ENCODE measurements at places on chromosomes 13 and 19.
A peak's percentile ranks its signal among the peaks of the same experiment; 100 is the strongest.

DNA sequence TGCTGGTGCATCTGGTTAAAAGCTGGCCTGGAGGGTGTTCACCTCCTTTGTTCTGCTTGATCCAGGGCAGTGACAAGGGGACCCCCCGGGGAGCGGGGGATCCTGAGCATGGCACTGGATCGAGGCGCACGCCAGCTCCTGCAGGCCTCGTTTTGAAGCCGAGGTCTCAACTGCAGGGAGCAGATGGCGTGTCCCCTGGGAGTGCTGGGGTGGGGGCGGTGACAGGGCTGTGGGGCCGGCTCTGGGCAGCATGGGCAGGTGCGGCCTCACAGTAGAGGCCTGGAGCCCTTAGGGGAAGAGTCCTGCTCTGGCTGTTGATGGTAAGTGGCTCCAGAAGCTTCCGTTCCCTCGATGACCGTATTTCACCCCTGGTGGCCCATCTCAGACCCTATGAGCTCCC, 51.8 kb downstream of the CRTC1 start:
- no peak for DNase-seq

GRCh38 chr19:42683917-42684513, 56.3 kb downstream of the PSG3 start:
- DNase-seq: no peak

DNA sequence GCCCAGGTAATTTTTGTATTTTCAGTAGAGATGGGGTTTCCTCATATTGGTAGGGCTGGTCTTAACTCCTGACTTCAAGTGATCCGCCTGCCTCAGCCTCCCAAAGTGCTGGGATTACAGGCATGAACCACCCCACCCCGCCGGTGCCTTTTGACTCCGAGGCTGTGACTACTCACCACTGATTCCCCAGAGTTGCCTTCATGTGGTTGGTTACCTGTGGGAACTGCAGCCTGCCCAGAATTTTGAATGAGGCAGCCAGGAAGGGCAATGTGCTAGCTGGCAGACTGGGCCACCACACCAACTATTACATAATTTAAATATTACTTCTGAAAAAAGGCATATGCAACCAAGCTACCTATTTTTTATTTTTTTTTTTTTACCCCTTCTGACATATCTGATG, 42.8 kb downstream of the N4BP2L2 start:
- DNase-seq: no peak

DNA sequence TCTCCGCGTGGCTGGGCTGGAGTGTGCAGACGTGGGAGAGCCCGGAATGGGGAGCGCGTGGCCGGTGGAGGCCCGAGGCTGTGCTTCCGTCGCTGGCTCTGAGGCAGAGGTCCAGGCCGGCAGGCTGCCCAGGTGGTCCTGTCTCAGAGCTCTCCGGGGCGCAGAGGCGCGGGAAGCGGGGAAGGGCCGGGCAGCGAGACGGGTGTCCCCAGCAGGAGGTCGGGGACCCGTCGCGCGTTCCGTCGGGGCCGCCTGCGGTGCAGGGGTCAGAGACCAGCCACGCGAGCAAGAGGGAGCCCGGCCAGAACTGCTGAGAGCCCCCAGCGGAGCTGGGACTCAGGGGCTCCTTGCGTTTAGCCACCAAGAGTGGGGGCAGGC, 1.3 kb upstream of the C1QTNF9 start:
- no peak for DNase-seq

GRCh38 chr19:2867025-2867991, at the start of gene ZNF556:
TSS of gene ZNF556 (plus strand) at chr19:2867335. CDS start at chr19:2867422, 87 bp downstream.
- DNase-seq: no peak

DNA sequence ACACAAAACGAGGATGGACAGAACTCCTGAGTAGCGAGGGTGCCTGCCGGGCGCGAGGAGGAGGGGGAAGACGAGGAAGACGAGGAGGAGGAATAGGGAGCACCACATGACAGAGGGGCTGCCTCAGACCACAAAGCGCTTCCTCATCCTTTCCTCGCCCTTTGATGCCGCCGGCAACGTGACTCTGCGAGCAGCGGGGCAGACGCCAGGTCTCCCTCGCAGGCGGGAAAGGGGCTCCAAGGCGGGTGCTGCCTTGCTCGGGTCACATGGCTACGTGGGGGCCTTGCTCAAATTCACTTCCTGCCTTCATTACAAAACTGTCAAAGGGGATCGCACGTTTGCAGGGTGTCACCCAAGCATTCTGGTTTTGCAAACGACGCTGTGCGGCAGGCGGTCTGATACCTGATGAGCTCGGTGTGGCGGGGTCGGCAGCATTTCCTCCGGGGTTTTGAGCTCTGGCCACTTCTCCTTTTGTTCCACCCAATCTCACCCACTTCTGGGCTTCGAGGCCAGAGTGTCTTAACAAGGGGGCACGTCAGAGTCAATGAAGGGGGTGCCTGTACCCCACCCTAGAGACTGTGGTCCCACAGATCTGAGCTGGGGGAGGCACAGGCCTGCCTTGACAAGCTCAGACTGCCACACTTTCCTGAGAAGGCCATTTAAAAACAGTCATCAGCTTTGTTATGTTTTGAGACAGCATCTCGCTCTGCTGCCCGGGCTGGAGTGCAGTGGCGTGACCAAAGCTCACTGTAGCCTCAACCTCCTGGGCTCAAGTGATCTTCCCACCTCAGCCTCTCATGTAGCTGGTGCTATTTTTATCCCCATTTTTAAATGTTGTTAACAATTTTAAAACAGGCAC, 14.9 kb downstream of the MAP2K2 start:
- no peak for DNase-seq

GRCh38 chr13:32447894-32448623, 20.1 kb upstream of the N4BP2L1 start:
- DNase-seq: no peak

DNA sequence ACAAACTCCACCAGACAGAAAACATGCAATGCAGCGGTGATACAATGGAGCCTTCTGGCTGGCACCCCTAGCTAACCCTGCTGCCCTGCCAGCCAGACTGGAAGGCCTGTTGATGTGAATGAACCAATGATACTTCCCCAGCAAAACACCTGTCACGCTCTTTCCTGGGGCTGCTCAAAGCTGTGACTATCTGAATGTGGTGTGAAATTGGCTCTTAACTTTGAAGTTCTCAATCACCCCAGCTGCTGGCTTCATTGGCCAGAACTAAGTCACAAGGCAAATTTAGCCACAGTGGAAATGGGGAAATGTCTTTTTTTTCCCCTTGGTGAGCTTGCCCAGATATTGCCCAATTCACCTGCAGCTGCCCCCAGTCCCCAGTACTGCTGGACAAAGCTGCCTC, 147.3 kb downstream of the SLC7A1 start:
- DNase-seq: no peak

DNA sequence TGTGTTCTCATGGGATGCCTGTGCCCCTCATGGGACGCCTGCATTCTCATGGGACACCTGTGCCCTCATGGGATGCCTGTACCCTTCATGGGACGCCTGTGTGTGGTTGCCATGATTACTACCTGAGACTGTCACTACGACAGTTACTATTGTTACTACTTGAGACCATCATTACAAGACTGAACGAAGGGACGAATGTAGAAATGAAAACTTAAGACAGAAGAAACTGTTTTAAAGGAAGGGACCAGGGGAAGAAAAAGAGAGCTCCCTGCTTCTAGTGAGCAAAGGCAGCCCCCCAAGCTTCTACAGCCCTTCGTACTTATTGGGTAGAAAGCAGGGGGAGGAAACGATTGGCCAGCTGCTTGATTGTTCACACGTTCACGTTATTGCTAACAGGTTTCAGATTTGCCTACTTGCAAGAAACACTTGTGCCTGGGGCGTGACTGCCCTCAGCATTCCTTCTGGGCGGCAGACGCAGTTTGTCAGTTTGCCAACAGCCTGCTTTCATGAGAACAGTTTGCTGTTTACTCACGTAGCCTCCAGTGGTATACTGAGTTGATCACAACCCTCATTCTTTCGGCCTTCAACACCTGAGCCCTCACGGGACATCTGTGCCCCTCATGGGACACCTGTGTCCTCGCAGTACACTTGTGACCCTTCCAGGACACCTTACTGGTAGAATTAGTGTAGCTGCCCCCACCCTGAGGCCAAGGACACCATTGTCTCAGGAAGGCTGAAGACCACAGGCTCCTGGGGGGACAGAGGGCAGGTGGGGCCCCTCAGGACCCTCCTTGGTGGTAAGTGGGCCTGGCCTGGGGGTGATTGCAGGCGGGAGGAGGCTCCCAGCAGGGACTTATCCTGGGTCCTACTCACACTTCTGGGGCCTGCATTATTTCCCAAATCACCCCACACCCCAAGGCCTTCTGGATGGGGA, 2.5 kb upstream of the S1PR4 start:
- DNase-seq: no peak

GRCh38 chr19:19061506-19061905, 2.3 kb upstream of the SLC25A42 start:
- DNase-seq: no peak

- peak; percentile 63 for DNase-seq
These were observed at the start of gene ZNF805 for GRCh38 chr19:57240311-57241090. TSS of gene ZNF805 (plus strand) at chr19:57240632. CDS start at chr19:57240892, 260 bp downstream.

- DNase-seq: no peak
These were observed 89.9 kb downstream of the MZT1 start for GRCh38 chr13:72637561-72637960.

- DNase-seq: no peak
These were observed 127.6 kb downstream of the KDM4B start for GRCh38 chr19:5096536-5096935.

DNA sequence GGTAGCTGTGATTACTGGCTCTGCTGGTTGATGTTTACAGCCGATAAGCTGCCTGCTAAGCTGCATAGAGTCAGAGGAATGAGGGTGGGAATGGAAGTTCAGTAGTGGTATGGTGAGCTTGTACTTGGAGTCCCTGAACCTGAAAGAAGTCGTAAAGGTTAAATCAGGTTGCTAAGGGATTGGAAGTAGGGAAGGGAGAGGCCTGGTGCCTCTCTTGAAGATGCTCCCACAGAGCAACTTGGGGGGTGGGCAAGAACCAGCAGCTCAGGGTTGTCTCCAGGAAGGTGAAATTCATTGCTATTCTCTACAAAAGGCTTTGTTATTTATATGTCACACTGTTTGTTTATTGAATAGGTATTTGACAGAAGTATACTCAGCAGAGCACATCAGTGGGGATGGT, 73.8 kb upstream of the OLFM4 start:
- no peak for DNase-seq

DNA sequence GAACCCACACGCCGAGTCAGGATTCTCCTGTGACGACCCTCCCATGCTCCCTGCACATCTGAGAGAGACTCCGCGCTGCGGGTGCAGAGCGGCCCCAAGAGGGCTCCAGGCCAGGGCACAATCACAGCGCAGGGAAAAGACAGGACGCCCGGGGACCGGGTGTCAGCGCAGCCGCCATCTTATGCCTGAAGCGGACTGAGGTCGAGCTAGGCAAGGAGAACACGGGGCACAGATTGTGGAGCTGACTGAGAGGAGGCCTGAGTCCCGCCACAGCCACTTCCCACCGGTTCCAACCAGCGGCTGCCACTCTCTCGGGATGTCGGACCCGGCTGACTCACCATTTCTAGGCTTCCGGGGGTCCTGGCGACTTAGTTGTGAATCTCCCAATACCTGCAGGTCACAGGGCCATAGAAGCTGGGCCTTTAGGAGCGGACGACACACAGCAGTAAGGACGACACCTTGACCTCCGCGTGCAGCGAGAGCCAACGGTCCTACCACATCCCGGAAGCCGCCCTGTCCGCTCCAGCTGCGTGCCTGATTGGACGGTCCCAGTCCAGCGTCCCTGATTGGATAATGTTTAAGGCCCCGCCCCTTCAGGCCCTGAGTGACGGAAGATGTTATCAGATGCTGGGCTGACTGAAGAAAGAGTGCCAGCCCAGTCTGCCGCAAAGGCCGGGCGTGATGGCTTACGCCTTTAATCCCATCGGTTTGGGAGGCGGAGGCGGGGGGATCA, at the start of gene ZNF728:
Gene ZNF728 (minus strand): TSS at position 487 of the 733 bp plus-strand sequence. CDS start 146 bp downstream, at position 341.
- no peak for DNase-seq

- DNase-seq: no peak
These were observed 33.7 kb downstream of the VSTM1 start for GRCh38 chr19:54029930-54030490.

DNA sequence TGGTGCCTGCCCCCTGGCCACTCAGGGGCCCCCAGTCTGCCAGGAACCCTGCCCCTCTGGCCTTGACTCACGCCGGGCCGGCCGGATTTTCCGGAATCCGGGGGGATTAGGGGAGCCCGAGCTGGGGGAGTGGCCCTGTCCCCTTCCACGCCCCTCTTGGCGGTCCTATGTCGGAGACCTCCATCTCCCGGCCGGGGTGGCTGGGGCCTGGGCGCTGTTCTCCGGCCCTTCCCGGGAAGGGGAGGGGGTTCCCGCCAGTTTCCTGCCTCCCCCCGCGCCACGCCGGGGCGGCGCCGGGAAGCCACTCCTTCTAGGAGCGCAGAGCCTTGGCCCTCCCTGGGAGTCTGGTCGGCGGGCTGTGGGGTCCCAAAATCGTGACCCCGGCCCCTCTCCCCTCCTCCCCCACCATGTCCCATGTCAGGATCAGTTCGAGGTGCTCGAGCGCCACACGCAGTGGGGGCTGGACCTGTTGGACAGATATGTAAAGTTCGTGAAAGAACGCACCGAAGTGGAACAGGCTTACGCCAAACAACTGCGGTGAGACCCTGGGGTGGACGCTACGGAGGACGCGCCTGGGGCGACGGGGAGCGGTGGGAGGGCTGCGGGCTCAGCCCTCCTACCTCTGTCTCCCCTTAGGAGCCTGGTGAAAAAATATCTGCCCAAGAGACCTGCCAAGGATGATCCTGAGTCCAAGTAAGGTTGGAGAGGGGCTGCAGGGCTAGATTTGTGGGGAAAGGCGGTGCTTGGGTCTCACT, 1.3 kb downstream of the TRIP10 start:
- no peak for DNase-seq

- no peak for DNase-seq
These were observed 849.4 kb upstream of the MIR17HG start for GRCh38 chr13:90498096-90498495.

- no peak for DNase-seq
These were observed 557.0 kb downstream of the FGF9 start for GRCh38 chr13:22227895-22228294.
